ENCODE measurements at places on chromosomes 16 and 17.

DNA sequence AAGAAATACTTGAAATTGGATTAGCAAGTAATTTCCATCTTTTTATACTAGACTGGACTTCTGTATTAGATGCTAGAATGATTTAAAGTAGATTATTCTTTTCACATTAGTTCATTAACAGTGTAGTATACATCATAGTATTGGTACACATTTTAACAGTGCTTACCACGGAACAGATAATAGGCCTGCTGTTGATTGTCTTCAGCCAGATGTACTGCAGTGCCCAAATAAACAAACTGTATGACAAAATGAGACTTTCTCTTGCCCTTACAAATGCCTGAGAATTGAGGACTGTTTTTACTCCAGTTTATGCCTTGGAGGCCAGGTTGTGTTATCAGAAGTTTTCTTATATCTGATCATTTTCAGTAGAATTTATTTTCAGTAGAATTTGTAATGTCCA lies 631 bp downstream of the EVI2A start:
- DNase-seq, result peak; percentile 56

- no peak for DNase-seq
Measured at GRCh38 chr16:3610698-3611145, 684 bp downstream of the SLX4 start.

DNA sequence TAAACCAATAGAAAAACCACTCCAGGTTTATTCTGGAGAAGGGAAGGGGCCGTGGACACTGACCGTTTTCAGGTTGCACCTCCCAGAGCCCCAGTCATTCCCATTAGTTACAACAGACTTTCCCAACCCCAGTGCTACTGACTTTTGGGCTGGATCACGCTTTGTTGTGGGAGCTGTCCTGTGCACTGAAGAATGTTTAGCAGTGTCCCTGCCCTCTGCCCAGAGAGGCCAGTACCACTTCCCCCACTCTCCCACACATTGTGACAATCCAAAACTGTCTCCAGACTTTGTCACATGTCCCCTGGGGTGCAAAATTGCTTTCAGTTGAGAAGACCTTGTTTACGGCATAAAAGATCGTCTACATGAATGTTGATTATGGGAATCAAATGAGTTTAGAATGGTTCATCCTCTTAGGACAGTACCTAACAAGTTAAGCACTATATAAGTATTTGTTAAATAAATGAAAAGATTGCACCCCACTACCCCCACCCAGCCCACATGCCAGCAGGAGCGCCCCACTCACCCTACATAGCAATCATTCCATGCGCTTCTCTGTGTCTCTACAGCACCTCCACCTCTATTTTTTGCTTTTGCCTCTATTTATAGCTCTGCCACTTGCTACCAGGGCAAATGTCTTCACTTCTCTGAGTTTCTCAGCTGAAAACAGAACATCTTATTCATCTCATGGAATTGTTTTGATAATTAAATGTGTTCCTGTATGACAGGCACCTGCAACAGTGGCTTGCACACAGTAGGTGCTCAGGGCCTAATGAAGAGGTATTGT lies 104.9 kb downstream of the AXIN2 start:
- no peak for DNase-seq

DNA sequence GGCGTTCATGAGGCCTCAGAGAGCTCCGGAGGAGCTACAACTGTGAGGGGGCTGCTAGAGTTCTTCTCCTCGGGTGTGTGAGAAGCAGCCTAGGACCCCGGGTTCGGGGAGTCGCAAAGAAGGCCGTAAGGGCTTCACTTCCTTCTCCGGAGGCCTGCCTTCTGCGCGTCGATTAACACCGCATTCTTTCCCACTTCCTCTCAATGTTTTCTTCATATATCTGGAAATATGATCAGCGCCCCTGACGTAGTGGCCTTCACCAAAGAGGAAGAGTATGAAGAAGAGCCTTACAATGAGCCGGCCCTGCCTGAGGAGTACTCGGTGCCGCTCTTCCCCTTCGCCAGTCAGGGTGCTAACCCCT lies 449 bp downstream of the SMCR8 start:
- no peak for DNase-seq

GRCh38 chr16:4847774-4848587 lies 700 bp downstream of the UBN1 start:
- no peak for DNase-seq

DNA sequence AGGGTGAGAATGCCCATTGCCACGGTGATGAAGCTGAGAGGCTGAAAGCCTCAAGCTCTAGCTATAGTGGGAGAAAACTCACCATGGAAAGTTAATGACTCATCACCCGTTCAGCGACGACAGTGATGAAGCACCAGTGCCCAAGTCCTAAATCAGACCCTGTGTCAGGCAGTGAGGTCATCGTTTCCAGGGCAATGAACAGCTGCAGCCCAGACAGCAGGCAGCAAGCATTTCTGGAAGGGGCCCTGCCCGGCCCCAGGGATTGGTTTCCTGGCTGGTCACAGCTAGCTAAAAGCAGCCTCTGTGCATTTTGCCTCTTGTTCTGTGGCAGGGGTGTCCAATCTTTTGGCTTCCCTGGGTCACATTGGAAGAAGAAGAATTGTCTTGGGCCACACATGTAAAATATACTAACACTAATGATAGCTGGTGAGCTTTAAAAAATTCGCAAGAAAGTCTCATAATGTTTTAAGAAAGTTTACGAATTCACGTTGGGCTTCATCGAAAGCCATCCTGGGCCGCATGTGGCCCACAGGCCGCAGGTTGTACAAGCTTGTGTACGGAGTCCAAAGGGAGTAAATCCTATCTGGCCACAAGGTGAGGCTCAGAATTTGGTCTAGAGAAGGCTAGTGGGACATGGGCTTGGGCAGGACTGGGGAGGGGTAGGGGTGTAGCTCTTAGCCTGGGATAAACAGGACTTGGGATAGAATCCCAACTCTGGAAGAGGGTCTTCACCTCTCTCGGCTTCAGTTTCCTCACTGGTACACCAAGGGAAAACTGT lies 40.6 kb downstream of the MIS12 start:
- peak; percentile 80 for DNase-seq

DNA sequence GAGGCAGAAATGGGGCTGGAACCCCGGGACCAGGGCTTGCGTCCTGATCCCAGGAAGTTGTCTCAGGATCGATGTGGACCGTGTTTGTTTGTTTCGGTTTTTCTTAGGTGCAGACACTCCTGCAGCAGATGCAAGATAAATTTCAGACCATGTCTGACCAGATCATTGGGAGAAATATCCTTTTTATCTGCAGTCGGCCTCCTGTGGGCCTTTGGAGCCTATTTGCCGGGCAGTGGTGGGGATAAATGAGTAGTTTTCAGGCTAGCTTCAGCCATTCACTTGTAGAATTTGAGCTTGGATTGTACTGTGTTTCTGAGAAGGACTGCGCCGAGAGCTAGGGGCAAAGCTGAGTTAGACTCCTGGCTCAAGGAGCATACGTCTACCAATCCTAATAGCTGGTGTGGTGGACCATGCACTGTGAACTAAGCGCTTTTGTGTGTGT lies 816 bp downstream of the HSBP1 start:
- DNase-seq, result no peak

DNA sequence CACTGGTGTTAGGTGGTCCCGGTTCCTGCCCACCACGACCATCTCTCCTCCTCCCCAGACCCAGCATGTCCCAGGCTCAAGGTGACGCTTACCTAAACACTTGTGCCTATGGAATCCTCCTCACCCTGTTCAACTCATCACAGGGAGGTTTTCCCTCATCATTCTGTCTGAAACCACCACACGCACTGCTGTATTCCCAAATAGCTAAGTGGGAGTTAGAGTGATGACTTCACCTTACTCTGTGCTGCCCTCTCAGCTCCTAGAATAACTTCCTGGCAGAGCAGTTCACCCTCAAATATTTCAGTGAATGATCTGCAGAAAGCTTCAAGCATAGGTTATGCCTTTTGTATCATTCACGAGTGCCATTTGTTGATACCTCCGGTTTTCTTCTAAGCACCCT lies 216.5 kb downstream of the CPPED1 start:
- no peak for DNase-seq

DNA sequence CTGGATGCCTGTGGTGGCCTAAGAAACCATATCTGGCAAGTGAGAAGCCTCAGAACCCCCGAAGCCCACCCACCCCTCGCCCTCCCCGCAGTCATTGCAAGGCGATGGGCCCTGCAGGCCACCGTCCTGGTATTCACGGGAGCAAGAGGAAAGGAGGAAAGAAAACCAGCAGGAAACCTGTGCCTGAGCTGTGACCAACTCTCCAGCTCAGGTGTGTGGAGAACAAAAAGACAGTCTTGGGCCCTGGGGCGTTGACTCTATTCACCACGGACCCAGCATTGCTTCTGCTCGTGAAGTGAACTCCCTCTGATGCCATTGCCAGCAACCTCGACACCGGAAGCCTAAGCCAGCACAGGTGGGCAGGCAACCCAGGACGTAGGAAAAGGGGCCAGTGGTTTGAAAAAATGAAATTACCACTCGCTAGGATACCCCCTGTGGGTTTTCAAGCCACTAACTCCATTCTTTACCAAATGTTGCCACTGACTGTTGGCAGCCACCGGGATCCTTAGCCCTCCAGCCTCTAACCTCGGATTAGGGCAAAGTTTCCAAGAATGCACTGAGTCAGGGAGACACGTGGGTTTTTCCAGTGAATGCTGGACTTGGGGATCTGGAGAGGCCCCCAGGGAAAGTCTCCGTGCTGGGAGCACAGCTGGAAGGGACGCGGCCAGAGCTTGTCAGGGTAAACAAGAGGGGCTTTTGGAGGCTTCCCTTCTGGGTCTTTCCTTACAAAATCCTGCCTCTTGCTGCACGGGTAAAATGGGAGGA lies 25.1 kb downstream of the FA2H start:
- DNase-seq, result no peak

- no peak for DNase-seq
Measured at GRCh38 chr17:35089586-35090296, 26.2 kb upstream of the RFFL start.
